Muscle of arm (tissue), 14 donors: ENCODE measurements at places on chromosomes 4 and X.

- no peak for DNase-seq
Observed at GRCh38 chr4:121041307-121042090, 30.8 kb downstream of the NDNF start.

GRCh38 chrX:42399632-42400024 is 378.3 kb downstream of the PPP1R2C start:
- DNase-seq: no peak

DNA sequence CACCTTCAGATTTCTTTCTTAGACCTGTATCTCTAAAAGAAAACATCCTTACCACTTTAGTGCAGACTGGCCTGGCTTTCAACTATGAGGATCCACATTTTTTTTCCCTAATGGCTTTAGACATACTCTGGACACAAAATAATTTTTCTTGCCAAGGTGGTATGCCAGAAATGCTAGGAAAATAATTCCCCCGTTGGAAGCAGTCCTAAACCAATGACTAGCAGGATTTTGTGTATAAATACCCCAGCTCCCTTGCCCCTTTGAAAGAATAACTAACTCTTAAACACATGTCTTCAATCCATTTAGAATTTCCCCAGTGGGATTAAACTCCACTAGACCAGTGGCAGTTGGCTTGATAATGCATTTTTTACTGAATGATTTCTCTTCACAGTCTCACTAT is 500.5 kb upstream of the FTHL17 start:
- no peak for DNase-seq

DNA sequence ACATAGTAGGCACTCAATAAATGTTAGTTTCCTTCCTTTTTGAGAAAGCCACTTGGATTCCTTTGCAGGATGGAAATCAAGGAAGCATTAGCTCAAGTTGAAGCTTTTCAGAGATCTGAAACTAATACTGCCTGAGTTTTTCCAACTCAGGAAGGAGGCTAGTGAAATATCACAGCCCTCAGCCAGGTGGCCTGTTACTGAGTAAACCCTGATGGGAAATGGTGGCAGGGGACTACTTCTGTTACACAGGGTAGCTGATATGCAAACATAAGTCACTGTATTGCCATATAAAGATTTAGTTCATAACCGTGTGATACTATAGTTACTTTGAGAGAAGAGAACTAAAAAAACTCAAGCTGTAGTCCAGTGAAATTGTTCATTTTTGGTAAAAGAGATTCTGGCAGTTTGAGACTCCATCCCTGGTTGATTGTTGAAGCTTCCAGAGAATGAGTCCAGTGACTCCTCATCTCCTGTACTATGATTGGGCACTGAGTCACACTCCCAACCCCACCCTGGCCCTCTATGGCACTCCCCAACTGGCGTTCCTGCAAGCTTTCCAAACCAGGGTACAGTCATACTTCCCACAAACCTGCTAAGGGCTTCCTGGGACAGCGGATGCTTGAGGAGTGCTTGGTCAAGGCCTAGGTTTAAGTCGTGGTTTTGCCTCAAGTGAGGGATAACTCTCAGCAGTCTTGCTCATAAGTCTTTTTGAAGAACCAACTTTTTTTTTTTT is 81.8 kb downstream of the MID1IP1 start:
- DNase-seq: no peak

DNA sequence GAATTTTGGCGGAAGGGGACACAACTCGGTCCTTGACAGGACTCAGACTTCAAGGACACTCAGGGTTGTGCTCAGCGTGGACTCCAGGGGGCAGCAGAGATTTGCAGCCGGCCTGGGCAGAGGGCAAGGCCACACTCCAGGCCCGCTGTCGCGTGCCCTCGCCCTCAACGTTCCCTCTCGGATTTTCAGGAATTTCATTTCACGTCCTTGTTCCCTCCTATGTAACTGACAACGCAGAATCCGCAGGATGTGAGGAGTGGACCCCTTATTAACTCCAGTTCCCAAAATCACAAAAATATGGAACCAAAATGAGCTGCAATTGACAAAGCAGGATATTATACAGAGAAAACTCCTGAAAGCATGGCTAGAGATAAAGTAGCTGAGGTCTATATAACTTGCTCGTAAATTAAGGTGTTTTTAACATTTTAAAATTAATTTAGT is 21.0 kb upstream of the DCTD start:
- DNase-seq: peak; percentile 45

GRCh38 chr4:76950956-76951671 is 1.6 kb downstream of the SEPTIN11 start:
- no peak for DNase-seq

- DNase-seq: no peak
Observed at GRCh38 chr4:108272561-108272960, 103.8 kb upstream of the LEF1 start.

DNA sequence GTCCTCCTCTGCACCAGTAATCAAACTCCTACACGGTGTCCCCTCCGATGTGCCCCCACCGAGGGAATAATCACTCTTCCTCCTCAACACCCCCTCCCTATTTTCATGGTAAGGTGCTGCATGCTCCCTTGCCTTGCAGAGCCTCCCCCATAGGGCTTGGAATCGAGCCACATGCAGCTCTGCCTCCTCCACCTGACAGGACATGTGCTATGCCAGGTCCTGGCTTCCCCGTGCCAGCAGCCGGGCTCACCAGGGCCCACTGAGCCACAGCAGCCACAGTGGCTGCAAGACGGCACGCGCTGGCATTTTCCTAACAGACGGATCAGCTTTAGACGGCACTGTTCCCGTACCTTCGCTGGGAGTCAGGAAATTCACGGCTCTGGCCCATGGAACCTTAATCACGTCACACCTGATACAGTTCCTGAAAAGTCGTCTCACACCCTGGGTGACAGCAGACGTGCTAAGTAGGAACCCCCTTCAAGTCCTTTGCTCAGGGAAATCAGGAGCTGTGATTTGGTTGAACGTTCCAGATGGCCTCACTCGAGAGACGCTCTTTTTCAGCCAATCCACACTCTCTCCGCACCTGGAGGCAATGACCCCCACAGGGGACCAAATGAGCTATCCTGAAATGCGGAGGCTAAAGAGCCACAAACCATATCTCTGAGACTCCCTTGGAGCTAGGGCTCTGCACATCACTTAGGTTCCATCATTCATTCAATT is 63.2 kb downstream of the JAKMIP1 start:
- DNase-seq: no peak

DNA sequence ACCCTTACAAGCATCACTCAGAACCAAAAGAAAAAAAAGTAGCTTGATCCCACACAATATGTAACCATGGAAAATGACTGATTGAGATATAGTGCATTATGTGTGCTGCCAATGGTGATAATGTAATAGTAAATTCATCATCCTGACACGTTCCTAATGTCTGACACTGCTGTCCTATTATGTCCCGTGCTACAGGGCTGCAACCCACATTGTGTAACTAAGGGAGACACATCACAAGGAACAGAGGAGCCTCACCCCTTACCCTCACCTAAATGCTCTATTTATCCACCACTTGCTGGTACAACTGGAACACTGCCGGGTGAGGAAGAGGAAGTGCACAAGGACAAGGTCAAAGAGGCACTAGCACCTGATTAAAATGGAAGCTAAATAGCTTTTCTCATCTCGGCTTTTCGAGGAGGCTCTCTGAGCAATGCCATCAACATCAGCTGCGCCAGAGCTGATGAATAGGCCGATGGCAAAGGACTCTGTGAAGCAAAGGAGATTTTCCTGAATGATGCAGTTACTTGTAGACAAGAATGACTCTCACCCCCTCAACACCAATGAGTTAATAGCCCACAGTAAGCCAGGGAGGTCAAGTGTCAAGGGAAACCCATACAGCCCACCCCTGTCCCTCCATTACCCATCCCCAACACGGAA is 181.6 kb downstream of the HNRNPD start:
- DNase-seq: no peak

- no peak for DNase-seq
Observed at GRCh38 chr4:25670991-25671390, 15.3 kb downstream of the SLC34A2 start.

GRCh38 chr4:87895964-87896621 is 63.3 kb downstream of the MEPE start:
- no peak for DNase-seq

GRCh38 chr4:92175250-92175649 is 128.5 kb upstream of the GRID2 start:
- no peak for DNase-seq

- no peak for DNase-seq
Observed at GRCh38 chr4:89119166-89119565, 7.8 kb downstream of the TIGD2 start.

DNA sequence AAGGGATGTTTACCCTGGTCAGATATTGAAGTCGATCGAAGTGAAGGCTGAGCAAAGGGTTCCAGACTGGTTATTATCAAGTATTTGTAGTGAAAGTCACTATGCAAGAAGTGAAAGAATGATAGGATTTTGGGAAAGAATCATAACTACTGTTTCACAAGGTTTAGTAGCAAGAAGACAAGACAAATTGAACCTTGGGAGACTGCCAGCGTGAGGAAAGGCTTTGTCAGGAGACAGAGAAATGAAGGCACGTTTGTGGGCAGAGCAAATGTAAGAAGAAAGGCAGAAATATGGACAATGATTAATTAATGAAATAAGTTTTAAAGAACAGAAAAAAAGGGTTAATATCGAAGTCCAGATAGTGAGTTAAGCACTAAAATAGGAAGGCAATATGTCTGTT is 456.8 kb downstream of the TRIML1 start:
- no peak for DNase-seq

DNA sequence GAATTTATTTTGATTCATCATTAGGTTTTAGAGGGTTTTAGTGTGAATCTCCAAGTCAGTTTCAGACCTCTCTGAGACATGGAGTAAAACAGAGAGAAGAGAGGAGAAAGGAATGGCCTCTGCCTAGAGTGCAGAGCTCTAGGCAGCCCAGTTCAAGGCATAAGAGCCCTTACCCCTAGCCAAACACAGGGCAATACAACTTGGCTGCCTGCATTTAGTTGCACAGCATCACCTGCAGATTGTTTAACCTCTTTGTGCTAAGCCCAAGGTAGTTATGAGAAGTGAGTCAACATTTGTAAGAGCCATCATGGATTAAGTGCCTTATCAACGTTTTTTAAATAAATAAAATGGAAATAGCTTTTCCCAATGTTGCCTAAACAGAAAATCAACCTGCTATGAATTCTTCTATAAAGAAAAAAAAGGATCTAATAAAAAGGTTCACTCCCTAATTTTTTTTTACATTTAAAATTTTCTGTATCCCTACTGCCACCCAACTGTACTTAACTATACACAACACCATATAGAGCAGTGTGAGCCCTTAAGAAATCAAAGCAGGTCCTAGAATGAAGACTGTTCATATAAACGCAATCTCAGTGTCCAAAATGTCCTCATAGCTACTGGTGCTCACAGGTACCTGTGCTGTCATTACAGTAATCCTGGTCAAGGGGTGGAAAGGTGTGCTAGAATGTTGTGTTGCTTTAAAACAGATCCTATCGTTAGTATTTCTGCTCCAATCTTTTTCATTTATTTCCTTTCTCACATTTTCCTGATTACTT is 36.0 kb downstream of the PF4 start:
- DNase-seq: no peak

DNA sequence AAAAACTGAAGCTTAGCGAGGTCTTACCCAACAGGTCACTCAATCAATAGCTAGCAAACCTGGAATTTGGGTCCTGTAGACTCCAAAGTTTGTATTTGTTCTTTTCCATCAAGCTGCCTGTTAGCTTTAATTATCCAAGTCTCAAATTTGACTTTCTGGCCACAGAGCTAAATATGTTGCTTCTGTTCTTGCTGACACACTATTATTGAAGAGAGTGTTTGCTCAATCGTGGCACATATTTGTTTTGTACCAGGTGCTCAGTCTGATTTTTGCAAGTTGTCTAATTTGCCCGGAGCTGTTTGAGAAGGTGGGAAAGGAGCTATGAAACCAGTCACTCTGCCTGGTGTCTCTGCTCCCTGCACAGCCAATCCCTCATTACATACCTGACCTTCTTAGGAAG is 41.7 kb upstream of the FRMD7 start:
- no peak for DNase-seq

GRCh38 chr4:86358257-86358656 is 1.6 kb downstream of the MAPK10 start:
- peak; percentile 3 for DNase-seq

DNA sequence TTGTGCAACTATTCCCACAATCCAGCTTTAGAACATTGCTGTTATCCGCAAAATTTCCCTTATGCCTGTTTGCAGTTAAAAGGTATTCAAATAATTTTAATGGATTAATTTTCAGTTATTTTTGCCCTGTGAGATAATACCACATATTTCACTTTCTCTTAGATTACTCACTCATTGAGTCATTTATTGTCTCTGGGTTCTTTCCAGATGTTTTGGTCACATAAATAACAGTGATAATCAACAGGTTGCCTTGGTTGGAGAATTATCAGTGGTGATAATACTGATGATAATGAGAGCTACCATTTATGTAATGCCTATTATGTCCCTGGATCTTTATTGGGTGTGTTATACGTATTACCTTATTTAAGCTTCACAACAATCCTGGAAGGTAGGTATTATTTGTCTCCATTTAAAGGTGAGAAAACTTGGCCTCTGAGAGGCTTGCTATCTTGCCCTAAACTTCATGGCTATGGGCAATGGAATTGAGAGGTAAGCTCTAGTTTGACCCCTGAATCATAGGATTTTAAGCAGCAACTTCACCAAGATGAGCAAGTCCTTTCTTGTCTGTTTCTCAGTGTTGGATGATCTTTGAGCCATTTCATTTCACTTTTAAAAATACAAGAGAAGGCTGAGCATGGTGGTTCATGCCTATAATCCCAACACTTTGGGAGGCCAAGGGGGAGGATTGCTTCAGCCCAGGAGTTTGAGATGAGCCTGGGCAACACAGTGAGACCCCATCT is 87.4 kb downstream of the KIT start:
- DNase-seq: no peak

DNA sequence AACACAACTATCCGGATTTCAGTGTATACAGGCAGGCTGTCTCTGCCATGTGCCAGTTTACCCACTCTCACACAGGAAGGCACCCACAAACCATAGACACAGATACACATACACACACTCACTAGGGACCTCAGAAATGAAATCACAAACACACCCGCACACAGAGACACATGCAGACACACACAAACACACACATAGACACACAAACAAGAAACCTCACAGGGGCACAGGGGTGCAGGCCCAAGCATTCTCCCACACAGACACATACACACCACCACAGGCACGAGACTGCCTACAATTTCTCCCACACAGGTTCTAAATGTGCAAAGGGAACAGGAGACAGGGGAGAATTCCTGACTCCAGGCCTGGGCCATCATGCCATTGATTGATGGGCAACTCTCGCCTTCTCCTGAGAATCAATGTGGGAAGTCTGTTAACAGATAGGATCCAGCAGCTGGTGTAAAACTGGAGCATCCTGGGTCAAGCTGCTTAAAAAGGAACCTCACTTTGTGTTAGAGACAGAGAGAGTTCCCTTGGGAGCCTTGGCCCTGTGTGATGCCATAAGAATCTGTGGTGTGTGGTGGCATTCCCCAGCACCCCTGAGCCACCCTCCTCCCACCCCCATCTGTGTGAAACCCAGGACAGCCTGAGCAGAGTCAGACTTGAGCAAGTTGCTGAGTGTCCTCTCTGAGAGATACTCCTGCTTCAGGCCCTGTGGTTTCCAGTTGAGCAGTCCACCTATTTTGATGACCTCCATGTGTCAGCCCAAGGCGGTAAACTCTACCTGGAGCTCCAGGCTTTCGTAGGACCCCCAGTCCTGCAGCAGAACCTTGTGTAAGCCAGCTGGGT is 33.9 kb downstream of the NBDY start:
- DNase-seq: no peak
